Aorta (tissue), 5 donors: ENCODE measurements at places on chromosomes 13 and 19. TPM values are rescaled to one million over a fixed set of nuclear protein-coding genes. Genes with fewer than 3 reads are reported as not detected.
A peak's percentile ranks its signal among the peaks of the same experiment; 100 is the strongest.

The GYS1 gene
- 47.5 TPM for total RNA-seq

- DNase-seq: no peak
Observed at GRCh38 chr13:73722120-73722519, 412.1 kb downstream of the KLF12 start.

- no peak for DNase-seq
Observed at GRCh38 chr13:100478107-100478809, 110.3 kb downstream of the GGACT start.

DNA sequence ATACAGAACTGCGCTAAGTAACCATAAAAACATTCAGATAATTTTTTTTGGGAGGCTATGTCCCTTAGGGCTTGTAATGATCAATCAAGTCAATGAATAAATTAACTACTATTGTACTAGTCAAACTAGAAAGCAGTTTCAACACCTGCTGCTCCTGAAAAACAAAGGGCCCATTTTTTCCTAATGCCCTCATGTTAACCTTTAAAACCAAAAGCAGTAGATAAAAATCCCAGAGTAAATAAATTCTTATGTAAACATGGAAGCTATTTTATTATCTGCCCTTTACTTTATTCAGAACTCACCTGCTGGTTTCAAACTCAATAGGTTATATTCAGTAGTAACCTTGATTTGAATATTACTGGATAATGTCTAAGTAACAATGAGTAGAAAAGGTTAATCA lies 159.5 kb upstream of the STARD13 start:
- DNase-seq: no peak

The CCNA1 gene
- total RNA-seq: 0.42 TPM

GRCh38 chr13:112056284-112056727 lies 10.6 kb upstream of the SOX1 start:
- no peak for DNase-seq

The SULT2A1 gene
- not detected for total RNA-seq

The EMP3 gene
- 107 TPM for total RNA-seq

- no peak for DNase-seq
Observed at GRCh38 chr13:40786568-40786996, 2.8 kb upstream of the SLC25A15 start.

DNA sequence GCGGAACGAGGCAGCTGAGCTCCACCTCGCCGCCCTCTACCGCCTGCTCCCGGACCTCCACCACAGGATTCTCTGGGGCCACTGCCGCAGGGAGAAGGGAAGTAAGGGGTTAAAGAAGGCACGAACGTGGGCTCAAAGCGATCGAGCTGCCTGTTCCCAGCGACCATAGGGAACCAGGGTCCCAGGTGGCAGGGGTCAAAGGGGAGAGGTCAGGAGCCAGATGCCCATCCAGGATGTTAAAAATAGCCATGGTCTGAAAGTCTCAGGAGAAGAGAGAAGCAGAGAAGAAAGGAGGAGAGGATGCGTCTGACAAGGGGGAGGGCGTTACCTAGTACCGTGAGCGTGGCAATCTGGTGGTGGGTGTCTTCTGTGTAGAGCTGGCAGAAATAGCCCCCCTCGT lies 7.4 kb upstream of the ZNF428 start:
- DNase-seq: no peak

DNA sequence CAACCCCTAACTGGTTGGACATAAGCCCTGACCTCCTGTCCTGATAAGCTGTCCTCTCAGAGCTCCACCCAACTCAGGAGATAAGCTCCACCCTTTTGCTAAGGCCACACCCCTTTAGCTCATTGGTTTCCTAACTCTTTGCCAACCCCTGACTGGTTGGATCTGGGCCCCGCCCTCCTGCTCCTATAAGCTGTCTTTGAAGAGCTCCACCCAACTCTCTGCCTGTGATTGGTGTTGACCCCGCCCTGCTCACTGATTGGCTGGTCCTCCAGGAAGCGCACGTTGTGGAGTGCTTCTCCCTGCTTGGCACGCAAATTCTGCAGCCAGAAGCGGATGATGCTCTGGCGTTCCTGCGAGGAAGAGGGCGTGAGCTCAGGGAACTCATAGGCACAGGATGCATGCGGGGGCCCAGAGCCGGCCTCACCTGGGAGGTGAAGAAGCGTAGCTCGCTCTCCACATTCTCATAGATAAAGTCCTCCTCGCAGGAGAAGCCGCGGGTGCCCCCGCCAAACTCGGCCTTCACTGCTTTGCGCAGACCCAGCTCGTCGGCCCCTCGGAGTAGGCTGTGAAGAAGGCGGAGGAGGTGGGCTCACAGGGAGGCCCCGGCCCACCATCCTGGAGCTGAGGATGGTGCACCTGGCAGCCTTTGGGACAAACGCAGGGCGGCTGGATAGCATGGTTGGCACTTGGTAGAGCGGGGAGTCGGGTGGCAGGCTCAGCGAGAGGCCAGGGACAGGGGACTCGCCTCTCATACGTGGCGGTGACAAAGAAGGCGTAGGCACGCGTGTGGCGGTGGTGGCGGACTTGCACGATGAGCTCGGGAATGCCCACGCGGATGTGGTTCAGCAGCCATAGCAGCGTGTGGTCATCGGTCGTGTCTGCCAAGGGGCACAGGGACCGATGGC lies 1.7 kb downstream of the ANO8 start:
- peak; percentile 77 for DNase-seq

- no peak for DNase-seq
Observed at GRCh38 chr13:39105110-39105509, 66.9 kb downstream of the NHLRC3 start.

The ZSCAN22 gene
- total RNA-seq: 3.1 TPM

DNA sequence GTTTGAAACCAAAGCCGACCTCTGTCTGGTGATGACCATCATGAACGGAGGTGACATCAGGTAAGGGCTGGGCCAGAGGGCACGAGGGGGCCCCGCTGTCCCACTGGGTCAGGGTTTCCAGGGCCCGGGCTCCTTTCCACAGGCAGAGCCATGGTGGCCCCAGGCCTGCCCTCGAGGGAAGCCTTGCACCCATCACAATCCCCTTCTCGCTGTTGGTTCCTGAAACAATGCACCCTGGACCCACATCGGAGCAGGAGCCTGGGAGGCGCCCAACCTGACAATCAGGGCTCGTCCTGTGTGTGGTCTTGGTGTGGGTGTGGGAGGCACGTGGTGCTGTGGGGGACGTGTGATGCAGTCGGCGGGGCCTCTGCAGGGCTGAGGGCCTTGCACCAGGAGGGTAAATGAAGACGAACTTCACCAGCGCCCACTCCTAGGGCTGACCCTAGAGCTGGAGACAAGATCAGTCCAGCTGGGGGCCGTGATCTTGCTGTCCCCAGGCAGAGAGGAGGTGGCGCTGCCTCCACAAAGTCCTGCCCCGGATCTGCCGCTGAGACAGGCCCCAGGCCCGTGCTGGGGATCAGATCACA lies 2.8 kb downstream of the GRK1 start:
- peak; percentile 60 for DNase-seq

DNA sequence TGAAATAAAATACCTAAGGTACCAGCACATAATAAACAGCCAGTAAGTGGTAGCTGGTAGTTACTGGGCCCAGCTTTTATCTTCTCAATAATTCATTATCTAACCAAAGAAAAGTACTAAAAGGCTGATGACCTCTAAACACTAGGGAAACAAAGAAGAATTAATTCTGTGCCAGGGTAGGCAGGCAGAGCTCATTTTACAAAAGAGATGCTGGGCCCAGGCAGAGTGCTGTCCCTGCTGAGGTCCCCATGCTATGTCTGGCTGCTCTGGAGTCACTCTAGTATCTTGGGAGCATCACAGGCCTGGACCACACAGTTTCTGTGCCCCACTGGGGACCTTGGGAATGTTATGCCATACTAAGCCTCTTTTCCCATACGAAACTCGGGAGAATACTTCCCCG lies 18.2 kb downstream of the ZNF507 start:
- no peak for DNase-seq

The ATCAY gene
- not detected for total RNA-seq

GRCh38 chr19:5155586-5156210 lies 184.9 kb downstream of the PTPRS start:
- DNase-seq: peak; percentile 12

DNA sequence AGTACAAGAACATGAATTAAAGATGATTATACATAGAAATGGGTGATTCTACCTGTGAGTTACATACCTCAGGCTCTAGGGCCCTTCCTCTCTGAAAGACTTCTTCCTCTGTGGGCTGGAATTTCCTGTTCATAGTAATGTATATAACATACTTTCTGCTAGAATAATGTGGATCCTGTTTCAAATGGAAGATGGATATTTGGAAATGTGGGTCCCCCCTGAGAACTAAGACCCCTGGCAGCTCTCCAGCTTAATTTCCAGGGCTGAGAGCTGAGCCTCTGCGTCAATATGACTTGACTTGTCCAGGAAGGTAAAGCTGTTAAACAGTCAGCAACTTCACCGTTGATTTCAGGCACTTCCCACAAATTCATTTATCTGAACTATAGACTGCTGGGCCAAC lies 296.3 kb downstream of the NALCN start:
- DNase-seq: no peak

DNA sequence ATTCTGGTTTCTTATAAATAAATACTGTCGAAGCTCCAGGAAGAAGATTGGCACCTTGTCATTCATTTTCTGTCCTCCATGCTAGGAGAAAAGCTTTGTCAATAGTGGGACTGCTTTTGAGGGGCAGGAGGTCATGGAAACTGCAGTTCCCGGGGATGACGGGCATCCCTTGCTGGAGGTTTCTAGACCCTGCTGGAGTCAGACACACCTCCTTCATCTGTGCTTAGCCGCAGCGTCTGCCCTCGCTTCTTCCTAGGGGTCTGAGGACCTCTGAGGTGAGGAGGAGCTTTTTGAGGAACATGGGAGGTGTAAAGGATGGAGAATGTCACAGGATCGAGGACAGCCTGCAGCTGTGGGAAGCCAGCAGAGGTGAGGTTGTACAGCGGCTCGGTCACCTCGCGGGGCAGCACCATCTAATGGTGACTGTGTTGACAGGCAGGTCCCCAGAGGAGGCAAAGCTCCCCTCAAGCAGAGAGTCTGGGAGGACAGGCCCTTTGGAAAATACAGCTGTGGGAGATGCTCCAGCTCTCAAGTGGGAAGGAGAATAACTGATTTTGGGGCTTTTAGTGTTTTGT lies 172.7 kb upstream of the RNF113B start:
- DNase-seq: no peak

- DNase-seq: peak; percentile 75
Observed at GRCh38 chr13:26051657-26052311, at the start of gene SHISA2. Gene SHISA2, minus strand, starts transcription at chr13:26052016. Its CDS starts 1,041 bp downstream, at chr13:26050975.

- no peak for DNase-seq
Observed at GRCh38 chr13:35995136-35995535, 136.0 kb downstream of the DCLK1 start.

The TJP3 gene
- 0.60 TPM for total RNA-seq

The ACP7 gene
- not detected for total RNA-seq

DNA sequence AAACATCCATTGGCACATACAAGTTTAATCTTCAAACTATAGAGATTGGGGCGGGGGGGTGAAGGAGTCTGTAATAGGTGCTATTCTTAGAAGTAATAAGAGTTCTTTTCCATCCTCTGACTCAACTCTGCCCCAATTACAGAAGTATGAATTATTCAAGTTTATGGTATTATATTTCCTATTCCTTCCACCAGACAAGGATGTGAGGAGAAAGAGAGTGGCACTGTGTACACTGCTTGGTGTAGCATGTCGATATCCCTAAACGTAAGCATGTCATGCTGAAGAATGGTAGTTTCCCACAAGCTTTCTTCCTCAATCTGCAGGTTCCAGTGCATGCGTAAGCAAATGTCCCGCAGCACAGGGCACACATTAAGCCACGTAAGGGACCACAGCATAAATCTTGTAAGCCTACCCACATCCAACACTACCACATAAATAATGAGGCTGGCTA lies 14.1 kb downstream of the BRD4 start:
- no peak for DNase-seq

DNA sequence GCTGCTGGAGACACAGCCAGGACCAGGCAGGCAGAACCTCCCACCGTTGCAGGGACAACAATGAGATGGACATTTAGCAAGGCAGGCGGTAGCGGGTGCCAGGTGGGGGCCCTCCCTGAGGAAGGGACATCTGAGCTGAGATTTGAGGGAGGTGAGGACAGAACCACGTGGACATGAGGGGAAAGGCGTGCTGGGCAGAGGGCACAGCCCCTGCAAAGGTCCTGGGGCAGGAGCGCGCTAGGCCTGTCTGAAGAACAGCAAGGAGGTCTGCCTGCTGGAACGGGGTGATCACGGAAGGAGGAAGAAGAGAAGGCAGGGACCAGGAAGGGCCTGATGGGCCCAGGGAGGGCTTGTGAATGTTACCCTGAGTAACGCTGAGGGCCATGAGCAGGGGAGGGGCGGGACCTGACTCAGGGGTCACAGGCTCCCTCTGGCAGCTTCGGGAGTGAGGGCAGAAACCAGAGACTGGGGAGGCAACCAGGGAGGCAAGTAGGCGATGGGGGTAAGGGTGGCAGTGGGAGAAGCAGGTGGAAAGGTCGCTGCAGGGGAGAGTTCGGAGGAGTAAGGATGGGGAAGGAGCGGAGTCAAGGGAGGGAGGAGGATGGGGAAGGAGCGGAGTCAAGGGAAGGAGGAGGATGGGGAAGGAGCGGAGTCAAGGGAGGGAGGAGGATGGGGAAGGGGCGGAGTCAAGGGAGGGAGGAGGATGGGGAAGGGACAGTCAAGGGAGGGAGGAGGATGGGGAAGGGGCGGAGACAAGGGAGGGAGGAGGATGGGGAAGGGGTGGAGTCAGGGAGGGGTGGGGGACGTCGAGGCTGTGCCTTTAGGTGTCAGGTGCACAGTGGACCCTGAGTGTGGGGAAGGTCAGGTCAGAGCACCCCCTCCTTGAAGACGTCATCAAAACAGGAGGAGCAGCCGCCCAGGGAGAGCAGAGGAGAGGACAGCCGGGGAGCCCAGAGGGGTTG lies 15.7 kb upstream of the B3GNT3 start:
- peak; percentile 80 for DNase-seq
